ENCODE measurements at places on chromosomes 12 and 14.
A peak's percentile ranks its signal among the peaks of the same experiment; 100 is the strongest.

- no peak for DNase-seq
Observed at GRCh38 chr12:88884600-88884999, 304.3 kb upstream of the KITLG start.

DNA sequence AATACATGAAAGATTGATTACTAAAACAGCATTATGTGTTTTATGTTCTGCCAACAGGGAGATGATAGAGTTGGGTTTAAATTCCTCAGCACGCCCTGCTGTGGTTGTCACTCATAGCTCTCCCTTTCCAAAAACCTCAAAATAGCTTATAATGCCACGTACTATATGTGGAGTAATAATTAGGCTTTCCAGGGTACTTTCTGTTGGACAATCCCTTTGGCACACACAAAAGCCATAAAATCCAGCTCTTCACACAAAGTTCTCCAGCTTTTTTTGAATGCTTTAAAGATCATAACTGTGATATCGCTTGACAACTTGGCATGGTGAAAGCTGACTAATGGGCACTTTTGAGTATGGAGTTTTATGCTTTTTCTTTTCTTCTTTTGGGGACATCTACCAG is 145.3 kb upstream of the DCN start:
- peak; percentile 16 for DNase-seq

DNA sequence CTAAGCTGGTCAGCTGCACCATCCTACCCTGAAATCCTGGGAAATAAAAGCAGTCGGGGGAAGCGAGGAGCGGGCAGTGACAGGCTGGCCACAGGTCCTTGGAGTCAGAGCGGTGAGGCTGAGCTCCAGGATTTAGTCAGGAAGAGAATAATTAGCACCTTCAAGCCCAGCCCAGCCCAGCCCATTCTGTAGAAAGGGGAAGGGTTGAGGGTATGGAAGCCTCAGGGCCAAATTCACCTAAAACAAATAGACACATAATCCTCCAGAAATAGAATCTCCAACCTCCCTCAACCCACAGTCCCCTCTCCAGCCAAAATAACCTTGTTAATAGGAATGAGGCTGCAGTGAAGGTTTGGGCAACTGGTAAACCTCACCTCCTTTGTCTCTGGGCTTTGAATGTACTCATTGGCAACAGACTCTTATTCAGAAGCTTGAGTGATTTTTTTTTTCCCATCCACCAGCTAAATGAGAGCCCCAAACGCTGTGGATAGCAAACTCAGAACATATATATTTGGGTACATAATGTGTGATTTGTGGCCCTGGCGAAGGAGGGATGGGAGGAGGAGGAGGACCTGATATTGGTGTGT is 334.1 kb downstream of the DPF3 start:
- DNase-seq = no peak

DNA sequence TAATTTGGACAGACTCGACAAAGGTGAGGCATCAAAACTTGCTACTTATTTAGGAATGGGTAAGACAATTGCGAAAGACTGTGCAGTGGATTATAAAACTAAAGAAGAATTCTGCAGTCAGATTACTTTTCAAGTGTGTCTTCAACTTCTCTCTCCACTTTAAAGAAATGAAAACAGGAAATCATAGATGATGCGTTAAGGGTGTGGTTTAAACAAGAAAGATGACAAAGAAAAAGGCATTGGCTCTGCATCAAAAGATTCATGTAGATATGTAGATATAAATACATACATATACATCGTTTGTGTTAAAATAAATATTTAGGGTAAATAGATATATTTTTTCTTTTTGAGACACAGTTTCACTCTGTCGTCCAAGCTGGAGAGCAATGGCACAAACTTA is 74.6 kb upstream of the PARP11 start:
- no peak for DNase-seq

DNA sequence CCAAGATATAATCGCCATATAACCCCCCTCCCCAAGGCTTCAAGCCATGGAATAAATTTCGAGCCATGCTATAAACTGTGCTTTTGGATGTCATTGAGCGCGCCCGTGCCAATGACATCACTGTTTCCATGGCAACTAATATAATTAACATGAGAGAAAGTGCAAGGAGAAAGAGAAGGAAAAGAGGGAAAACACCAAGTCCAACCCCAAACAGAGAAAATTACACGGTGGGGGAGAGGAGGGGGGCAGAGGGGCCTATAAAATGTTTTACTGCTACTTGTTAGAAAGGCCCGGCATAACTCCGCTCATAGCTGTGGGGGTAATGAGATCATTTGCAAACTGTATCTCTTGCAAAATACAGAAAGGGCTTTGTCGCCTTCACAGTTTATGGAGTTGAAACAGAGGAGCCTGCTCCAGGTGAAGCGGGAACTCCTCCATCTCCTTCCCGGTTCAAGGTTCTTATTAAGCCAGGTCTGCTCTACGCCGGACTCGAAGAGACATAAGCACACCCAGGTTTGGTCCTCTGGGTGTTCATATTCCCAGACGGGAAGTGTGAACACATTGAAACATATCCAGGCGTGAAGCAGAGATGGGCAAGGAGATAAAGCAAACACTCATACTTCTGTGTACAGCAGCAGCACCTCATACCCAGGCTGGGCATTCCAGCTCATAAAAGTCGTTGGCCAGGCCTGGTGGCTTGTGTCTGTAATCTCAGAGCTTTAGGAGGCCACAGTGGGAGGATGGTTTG is 99.1 kb upstream of the MAP1LC3B2 start:
- no peak for DNase-seq

GRCh38 chr12:52628841-52629240 is 10.5 kb upstream of the KRT73 start:
- no peak for DNase-seq

DNA sequence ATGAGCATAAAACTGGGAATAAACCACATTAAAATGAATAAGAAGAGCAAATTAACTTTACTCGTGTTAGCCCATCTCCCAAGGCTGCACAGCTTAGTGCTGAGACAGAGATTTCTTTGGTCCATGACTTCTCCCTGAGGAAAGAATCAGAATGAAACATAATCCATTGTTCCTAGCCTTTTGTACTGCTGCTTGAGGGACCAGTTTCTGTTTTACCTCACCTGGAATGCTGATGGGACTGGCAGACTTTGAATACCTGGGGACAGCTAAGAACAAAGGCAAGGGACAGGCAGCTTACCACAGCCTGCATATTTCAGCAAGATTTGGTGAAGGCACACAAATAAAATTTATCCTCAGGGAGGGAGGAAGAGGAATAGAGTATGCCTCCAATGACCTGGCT is 401.6 kb downstream of the CCDC91 start:
- DNase-seq = no peak

GRCh38 chr12:6958609-6959057 is 7.5 kb downstream of the PTPN6 start:
- DNase-seq = no peak

DNA sequence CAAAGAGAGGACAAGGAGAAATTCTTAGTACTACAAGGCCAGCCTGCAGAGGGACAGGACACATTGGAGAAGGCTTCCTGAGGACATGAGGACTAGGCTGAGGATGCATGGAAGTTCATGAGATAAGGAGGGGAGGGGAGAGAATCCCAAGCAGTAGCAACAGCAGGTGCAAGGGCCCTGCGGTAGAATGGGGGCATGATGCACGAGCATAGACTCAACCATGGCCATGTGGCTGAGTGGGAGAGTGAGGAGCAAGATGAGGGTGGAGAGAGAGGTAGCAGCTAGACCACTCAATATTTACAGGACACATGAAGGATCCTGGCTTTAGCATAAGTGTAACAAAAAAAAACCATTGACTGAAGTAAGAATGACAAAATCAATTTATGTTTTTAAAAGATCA is 128.1 kb downstream of the PPM1H start:
- DNase-seq = no peak

DNA sequence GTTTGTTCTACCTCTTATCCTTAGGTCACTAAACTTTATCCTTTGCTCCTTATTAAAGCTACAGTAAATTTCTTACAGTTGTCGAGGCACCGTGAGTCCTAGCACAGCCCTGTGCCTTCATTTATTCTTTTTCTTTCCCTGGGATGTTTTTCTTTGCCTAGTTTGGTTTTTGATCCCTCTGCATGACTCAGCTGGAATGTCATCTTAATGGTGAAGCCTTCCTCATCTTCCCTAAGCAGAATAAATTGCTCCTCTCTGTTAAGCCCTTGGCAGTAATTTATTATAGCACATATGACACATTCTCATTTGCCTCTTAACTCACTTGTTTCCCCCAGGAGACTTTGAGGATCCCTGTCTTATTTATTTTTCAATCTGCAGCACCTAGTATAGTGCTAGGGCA is 16.6 kb downstream of the ACTR10 start:
- DNase-seq = peak; percentile 30

DNA sequence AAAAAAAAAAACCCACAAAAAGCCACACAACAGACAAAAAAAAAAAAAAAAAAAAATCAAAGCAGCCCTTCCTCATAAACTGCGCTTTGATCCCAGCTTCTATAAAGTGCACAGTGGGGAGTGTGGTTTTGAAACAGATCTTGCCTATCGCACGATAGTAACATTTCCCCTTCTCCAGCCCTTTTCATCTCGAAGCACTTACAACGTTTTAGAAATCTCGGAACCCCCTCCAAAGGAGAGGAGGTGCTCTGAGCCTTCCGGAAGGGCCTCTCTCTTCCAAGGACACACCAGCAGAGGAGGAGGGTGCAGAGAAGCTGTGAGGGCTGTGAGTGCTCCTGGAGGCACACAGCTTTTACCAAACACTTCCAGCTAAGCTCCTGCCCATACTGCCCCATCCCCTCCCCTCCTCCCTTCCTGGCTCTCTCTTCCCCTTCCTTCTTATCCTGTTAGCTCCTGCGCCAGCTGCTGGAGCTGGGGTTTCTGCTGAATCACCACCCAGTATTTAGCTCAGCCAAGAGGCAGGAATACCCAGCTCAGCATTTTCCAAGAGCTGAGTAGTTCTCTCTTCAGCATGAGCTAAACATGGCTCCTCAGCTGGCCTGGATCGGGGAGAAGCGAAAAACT is 28.4 kb downstream of the SLC7A8 start:
- peak; percentile 88 for DNase-seq

DNA sequence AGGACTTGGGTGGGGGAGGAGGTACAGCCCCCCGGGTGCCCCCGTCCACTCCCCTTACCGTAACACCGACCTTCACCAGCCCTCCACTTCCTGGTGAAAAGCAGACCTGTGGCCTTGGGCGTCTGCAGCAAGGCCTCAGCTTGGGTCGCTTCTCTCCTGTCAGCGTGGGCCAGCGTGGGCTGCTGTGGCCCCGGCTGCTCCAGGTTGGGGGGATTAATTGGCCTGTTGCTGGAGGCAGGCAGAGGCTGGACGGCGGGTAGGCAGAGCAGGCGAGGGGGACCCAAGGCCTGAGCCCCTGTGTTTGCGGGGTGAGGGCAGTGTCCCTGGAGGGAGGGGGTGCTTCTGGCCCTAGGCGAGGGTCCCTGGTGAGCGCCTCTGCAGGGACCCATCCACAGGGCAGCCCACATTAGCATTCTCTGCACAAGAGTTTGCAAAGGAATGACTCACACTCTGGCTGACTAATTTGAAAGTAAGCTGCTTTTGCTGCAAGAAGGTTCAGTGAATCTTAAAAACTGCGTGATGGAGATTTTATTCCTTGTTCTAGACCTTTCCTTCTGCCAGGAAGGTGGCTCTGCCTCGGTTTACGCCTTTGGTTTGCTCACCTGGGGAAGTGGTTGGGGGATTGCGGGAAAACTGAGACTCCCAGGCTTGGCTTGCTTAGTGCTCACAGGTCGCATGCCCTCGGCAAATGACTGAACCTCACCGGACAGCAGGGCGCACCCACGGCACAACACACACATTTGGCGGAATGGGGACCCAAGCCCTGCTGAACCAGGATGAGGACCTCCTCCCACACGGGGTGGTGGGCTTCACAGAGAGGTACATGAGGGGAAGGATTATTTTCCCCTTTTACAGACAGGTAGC is 37.9 kb upstream of the DLK1 start:
- DNase-seq = peak; percentile 80

- no peak for DNase-seq
Observed at GRCh38 chr14:83260751-83261150, 1727.1 kb upstream of the SEL1L start.

DNA sequence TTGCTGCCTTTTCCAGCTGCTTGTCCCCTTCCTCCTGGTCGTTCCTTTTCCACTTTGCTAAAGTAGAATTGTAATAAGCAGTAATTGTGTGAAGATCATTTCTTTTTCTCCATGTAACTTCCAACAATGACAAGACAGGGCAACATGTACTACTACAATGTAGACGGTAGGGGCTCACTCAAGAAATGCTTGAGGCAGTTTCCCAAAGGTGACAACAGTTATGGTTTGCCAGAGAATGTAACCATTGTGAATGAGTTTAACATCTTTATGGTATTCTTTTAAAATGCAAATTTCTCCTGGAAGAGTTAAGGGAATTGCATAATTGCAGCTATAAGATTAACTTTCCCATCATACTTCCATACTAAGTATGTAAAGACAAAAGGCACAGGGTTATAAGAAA is 23.8 kb upstream of the PHLDA1 start:
- DNase-seq = no peak

GRCh38 chr14:29955087-29955486 is 27.4 kb upstream of the PRKD1 start:
- DNase-seq = peak; percentile 22

DNA sequence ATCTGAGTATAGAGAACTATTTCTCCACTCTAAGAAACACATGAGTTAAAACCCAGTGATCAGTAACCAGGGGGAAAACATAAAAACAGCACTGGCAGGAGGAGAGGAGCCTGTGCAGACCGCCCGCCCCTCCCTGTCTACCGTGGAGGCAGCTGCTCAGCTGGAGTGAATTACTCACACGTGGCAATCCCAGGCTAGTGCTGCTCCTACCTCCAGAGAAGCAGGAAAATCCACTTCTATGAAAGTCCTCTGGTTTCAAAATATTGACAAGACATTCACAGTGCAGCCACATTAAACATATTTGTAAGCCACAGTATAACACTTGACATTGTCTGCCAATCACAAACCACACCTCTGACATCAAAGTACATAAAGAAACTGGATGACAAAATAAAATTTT is 16.7 kb downstream of the TMEM132D start:
- DNase-seq = peak; percentile 56

DNA sequence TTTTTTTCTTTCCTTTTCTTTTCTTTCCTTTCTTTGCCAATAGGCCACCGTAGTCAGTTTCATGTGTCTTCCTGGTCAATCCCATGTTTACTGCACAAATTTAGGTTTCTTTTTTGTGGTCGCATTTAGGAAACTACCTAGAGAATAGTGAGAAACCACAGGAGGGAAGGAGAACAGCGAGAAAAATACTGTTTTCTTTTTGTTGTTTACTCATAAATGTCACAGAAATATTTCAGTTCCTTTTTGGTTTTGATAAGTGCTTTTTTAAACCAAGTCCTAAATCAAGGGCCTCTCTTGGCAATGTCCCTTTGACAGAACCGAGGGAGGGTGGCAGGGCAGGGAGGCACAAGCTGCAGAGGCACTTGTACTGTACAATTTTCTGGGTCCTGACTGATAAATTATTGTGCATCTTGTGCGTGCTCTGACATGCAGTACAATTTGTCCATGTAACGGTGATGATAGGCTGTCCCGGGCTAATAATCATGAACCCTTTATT is 326.1 kb downstream of the CACNA1C start:
- DNase-seq = no peak

- DNase-seq = peak; percentile 13
Observed at GRCh38 chr14:81519200-81520011, 14.2 kb downstream of the SEL1L start.
